Stimulated activated CD4-positive, alpha-beta T cell treated with anti-CD3 and anti-CD28 coated beads, Interleukin-4, amount 100 ng/mL, for 4 hours (primary cell): ENCODE measurements at places on chromosomes 5 and 9.

DNA sequence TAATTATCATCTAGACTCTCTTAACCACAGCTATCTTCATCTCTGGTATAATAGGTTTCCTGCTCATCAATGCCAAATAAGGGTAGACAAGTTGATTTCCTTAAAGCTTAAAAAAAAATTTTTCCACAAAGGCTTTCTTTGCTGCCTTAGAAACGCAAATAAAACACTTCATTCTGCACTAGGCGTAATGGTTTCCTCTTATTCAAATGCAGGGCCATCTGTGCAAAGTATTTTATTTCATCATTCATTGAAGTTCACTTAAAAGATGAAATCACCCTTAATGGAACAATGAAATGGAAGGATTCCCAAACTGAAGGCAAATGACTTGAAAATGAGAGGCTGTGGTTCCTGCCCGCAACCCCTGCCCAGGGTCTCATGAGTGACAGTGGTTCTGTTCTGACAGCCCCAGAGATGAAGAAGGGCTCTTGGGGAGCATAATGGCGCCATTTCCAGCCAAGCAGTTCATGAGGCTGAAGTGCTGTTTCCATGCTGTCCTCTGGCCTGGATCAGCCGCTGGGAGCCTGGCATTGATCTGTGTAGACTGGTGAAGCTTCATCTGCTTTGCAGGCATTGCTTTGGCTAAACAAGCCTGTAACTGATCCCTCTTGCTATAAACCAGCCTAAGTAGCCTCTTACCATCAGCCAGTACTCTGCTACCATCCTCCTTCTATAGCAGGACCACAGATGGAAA, 276.9 kb upstream of the WWC1 start:
- no peak for DNase-seq

- DNase-seq = no peak
Measured at GRCh38 chr5:145774442-145774841, 60.7 kb downstream of the PRELID2 start.

GRCh38 chr9:101388507-101388993, 3.7 kb upstream of the BAAT start:
- no peak for DNase-seq

GRCh38 chr9:69946800-69947437, 96.7 kb upstream of the MAMDC2 start:
- DNase-seq = no peak

GRCh38 chr5:146073239-146073900, 32.0 kb downstream of the PLAC8L1 start:
- DNase-seq = no peak

DNA sequence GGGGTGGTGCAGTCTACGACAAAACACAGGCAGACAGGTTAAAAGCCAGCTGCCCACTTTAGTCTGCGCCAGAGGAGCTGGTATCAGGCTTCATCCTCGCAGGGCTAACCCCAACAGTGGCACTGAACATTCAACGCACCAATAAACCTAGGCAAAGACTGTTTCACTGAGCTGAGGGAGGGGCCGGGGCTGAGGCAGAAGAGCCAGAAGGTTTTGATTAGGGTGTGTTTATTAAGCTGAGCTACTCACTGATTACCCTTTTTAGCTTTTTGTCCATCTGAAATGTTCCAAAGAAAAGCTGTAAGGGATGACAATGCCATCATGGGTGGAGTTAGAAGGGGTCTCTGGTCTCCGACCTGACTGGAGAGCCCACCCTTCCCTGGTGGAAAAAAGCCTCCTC, 1.4 kb downstream of the ZMYND19 start:
- no peak for DNase-seq

DNA sequence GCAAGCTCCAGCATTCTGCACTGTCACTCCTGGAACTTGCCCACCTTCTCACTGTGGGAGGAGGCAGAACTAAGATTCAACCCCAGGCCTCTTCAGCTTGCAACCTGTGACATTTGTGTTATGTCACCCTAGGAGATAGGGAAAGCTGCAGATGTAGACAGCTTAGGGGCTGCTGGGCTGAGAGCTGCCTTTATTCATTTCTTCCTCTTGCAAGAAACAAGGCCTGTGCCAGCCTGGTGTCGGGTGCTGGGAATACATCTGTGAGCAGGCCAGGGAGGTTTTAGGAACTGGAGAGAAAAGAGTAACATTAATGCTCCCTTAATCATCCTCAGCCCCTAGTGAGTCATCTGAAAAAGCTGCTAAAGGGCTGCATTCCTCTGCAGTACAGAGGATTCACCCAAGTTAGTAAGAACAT, 101.8 kb downstream of the FGF18 start:
- no peak for DNase-seq

GRCh38 chr5:123505633-123506032, 6.3 kb upstream of the CSNK1G3 start:
- DNase-seq = no peak

GRCh38 chr9:15033316-15033715, 123.1 kb upstream of the FREM1 start:
- DNase-seq = no peak

DNA sequence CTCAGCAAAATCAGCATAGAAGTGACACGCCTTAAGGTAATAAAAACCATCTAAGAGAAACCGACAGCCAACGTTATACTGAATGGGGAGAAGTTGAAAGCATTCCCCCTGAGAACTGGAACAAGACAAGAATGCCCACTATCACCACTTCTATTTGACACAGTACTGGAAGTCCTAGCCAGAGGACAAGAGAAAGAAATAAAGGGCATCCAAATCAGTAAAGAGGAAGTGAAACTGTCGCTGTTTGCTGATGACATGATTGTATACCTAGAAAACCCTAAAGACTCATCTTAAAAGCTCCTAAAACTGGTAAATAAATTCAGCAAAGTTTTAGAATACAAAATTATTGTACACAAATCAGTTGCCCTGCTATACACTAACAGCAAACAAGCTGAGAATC, 393.3 kb downstream of the KIF4B start:
- DNase-seq = no peak

DNA sequence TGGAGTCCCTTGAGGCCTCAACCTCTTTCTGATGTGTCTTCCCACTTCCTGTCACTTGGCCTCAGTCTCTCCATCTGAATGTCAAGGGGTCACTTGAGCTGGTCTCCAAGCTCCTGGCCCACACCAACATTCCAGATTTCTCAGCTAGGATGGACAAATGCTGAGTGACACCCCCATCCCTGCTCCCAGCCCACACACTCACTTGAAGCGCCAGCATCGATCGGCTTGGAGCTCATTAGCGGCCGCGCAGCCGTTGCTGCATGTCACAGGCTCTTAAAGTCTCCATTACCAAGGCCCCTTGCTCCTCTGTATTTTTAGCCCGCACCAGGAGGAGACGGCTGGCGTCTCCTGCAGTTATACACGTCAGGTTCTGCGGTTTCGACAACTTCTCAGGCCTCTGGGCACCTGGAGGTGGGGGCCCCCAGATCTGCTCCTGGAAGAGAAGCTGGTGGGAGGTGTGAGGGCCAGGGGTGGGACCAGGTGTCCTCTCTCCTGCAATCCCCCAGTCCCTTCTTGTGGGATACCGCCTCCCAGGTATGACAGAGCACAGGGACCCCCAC, 33.4 kb upstream of the ARAP3 start:
- DNase-seq = no peak

- DNase-seq = no peak
Measured at GRCh38 chr5:71872311-71872864, 153.3 kb downstream of the CARTPT start.

- no peak for DNase-seq
Measured at GRCh38 chr9:92679413-92680165, 9.7 kb upstream of the IPPK start.

GRCh38 chr9:76725011-76725546, 39.2 kb upstream of the PCA3 start:
- DNase-seq = no peak

DNA sequence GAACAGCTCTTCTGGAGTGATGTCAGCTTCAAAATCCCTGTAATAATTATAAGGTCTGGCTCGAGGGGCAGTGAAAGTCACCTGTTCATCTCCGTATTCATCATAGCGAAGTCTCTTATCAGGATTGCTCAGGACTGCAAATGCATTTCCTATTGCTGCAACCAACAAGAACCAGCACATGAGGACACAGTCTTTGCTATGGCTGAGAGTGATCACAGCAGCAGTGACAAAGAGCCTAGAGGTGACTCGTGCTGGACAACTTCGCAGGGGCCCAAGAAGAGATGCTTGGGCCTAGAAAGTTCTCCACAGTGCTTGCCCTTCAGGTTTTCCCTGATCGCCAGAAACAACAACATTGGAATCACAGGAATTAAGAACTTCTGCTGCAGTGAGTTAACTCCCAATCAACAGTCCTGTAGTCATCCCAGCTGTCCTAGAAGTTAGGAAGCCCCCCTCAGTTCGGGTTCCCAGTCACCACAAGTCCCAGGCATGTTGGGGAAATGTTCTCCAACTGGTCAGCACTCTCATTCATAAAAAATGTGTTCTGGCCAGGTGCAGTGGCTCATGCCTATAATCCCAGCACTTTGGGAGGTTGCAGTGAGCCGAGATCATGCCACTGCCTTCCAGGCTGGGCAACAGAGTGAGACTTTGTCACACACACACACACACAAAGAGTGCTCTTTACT, 13.0 kb downstream of the DNAJC18 start:
- DNase-seq = no peak

- no peak for DNase-seq
Measured at GRCh38 chr5:84239494-84239893, 145.2 kb downstream of the EDIL3 start.

DNA sequence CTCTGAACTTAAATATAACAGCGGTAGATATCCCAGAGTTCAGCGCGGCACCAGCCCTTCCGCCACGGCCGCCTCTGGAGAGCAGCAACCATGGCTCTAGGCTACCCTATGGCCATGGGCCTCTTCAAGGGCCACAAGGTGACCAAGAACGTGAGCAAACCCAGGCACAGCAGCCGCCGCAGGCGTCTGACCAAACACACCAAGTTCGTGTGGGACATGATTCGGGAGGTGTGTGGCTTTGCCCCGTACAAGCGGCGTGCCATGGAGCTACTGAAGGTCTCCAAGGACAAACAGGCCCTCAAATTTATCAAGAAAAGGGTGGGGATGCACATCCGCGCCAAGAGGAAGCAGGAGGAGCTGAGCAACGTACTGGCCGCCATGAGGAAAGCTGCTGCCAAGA, 229.0 kb downstream of the ACTL7B start:
- DNase-seq = no peak

DNA sequence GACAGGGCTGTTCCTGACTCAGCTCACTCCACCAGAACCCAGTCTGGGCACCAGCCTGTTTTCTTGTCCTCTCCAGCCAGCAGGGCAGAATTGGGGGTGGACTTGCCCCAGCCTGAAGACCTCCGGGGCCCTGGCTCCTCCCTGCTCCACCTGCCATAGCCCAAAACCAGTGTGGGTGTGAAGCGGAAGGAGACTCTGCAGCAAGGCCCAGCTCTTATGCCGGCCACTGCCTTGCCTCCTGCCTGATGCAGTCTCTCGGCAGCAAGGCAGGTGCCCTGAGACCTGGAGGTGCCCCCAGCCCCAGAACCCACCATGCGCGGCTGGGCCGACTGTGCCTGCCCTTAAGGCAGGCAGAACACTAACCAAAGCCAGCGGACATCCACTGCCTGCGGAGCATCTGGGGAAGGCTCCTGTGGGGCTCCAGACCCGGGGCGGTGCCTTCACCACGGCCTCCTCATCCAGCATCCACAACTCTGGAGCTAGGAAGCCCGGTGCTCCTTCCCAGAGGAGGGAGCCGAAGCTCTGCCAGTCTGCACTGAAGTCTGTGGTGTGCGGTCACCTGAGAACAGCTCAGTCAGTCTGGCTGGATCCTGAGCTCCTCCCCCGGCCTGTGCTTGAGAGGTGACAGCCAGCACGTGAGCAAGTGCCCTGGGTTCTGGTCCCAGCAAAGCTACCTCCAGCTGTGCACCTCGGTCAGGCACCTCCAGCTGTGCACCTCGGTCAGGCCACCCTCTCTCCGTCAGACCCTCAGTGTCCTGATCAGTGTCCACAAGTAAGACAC, 116.7 kb downstream of the ADAMTS2 start:
- DNase-seq = no peak

GRCh38 chr9:14424983-14425382, 111.0 kb upstream of the NFIB start:
- no peak for DNase-seq
